H54 (cell line): ENCODE measurements at places on chromosomes 3 and 15.

DNA sequence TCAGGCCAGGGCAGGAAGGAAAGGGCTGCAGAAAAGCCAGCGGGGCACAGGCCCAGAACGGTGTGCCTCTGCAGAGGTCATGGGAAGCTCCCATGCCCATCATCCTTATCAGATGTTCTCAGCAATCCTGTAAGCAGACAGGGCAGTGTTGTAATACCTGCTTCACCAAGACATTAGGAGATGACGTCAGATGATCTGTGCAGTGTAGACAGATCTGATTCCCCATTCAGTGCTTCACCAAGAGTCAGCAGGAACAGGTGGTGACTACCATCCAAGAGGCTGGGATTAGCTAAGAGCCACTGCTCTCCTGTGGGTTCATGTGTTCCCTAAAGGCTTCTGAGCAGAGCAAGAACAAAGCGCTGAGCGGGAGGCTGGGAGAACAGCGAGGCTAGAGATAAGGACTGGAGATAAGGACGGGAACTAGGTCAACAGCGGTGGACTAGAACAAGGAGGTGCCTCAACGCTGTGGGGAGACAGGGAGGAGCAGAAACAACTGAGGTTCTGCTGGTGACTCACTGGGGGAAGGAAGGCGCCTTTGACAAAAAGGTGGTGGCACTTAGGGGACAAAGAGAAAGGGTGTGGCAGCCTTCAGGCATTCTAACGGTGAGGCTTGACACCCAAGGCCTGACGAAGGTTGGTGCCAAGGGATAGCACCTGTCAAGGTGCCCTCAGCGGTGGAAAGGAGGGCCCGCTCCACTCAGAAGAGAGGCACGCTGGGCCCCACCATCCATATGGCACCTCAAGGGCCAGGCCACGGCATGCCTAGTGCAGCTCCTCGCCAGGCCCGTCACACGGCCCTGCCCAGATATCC lies 28.4 kb downstream of the CCDC12 start:
- DNase-seq: no peak

DNA sequence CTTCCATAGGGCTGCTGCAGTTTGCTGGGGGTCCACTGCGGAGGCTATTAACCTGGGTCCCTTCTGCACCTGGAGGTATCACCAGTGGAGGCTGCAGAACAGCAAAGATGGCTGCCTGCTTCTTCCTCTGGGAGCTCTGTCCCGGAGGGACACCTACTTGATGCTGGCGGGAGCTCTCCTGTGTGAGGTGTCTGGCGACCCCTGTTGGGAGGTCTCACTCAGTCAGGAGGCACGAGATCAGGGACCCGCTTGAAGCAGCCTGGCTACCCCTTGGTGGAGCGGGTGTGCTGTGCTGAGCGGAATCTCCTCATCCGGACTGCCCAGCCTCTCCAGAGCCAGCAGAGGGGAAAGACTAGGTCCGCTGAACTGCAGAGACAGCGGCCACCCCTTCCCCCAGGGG lies 56.0 kb upstream of the CTXND1 start:
- no peak for DNase-seq

DNA sequence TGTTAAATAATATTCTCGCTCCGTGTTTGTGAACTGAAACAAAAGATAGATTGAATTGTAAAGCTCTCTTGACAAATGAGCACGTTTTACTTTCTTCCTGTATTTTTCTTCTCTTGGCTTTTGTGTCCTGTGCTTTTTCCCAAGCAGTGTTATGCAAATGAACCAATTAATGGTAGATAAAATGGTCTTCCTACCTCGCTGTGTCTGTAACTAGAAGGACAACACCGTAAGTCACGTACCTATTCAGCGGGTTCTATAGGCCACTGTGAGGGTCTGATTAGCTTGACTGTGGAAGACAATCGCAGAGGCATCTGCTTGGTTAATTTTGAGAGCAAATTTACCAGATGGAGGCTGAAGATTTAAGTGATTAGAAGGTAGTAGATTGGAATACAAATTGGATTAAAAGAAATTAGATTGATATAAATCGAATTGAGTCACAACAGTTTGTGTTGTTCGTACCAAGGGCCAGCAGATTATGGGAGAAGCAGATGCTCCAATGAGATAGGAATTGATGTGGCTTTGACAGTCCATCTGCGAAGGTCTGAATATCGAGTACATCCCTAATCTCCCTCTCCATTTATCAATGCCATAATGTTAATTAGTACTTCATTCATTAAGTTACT lies 40.2 kb downstream of the ROBO2 start:
- DNase-seq: no peak

- DNase-seq: peak; percentile 9
Observed at GRCh38 chr3:36843065-36844051, 79.0 kb upstream of the DCLK3 start.

GRCh38 chr3:188256758-188257157 lies 102.8 kb downstream of the LPP start:
- no peak for DNase-seq

GRCh38 chr3:45366290-45366689 lies 22.1 kb upstream of the LARS2 start:
- DNase-seq: no peak

- DNase-seq: no peak
Observed at GRCh38 chr3:105812194-105812586, 56.6 kb downstream of the CBLB start.

DNA sequence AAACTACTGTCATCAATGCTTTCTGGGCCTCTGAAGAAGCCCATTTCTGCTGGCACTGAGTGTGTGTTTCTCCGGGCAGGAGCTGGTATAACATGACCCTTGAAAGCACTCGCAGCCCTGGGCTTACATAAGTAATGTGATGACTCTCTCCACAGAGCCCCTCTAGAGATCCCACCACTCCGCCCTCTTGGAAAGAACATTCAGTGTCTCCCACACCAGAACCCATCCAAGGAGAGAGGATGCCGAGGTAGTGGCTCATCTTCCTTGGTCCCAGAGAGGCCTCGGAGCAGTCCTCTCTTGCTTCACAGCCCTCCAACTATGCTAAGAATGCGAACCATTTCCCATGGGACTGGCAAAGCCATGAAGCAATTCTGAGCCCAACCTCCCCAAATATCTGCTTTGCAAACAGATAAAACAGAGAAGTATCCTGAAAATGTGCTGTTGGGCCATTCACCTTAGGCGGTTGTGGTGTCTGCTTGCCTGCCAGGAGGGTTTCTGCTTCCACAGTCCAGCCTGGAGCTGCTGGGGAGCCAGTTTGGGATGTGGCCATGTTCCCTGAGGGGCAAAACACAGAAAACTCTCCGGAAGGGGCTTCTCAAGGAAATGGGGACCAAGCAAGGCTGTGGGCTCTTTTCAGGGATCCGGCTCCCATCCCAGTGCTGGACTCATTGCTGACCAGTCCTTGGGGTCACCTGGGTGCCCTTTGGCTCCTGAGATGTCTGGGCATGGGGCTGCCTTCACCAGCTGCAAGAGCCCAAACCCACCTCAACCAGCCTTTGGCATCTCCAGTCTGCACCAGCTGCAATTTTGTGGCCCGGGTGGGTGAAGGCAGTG lies 47.3 kb downstream of the AMOTL2 start:
- DNase-seq: no peak

DNA sequence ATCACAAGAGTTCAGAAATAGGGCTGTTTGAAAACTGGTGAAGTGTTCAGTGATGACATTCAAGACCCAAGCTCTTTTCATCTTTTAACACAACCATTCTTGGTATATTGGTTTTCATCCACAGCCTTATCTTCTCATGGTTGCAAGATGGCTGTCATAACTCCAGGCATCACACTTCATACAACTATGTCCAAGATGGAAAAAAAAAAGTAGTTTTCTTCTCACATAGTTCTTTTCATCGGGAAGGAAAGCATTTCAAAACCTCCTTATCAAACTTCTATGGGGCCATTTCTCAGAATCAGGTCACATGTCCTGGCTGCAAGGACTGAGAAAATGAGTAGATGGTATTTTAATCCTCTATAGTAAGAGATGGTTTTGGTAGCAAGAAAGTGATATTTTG lies 21.1 kb upstream of the MFSD1 start:
- DNase-seq: no peak

- DNase-seq: no peak
Observed at GRCh38 chr15:95227235-95227634, 995.9 kb downstream of the MCTP2 start.

DNA sequence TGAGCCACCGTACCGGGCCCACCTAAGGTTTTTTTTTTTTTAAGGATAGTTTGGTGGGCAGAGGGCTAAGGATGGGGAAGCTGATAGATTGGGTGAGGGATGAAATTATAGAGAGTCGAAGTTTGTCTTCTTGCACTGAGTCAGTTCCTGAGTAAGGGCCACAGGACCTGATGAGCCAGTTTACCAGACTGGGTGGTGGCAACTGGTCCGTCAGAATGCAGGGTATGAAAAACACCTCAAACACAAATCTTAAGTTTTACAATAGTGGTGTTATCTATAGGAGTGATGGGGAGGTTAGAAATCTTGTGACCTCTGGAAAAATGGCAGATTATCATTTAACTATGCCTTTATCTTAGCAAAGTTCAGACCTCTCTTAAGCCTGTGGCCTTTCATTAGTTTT lies 2.8 kb downstream of the ZNF860 start:
- no peak for DNase-seq

DNA sequence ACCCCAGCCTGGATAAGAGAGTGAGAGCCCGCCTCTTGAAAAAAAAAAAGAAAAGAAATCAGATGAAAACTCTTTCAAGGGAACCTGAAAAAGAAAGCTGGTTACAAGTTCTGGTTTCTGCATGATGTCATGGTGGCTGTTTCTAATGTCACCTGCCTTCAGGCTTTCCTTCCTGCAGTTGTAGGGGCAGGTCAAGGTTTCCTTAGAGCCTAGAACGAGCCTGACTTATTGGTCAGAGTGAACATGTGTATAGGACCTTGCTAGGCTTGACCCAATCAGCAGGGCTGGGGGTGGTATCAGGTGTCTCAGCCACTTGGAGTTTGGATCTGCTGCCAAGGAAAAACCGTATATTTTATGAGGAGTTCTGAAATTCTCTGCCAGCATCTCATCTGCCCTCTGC lies 3.8 kb downstream of the IVD start:
- no peak for DNase-seq

DNA sequence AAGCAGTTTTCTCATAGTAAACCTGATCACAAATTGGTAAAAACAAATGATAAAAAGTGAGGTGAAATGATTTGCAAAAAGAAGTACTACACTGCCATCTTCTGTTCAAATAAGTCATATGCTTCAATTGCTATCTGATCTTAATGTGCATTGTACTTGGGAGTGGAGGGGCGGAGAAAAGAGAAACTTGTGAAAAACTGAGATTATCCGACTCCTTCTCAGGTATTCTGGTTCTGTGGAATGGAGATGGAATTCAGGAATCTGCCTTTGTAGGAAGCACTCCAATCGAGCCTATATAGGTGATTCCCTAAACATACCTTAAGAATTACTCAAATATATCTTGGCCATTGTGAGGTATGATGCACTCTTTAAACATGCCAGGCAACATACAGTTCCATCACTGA lies 180.6 kb downstream of the CHL1 start:
- no peak for DNase-seq

- no peak for DNase-seq
Observed at GRCh38 chr3:165193366-165194254, 2.6 kb downstream of the SLITRK3 start.

- DNase-seq: no peak
Observed at GRCh38 chr15:37372064-37372463, 271.7 kb upstream of the MEIS2 start.

GRCh38 chr15:87777054-87777561 lies 479.4 kb downstream of the NTRK3 start:
- DNase-seq: peak; percentile 20

- DNase-seq: no peak
Observed at GRCh38 chr3:88117683-88118082, 32.1 kb upstream of the C3orf38 start.

GRCh38 chr3:166580561-166580960 lies 743.3 kb upstream of the BCHE start:
- no peak for DNase-seq

GRCh38 chr3:181753391-181753790 lies 41.7 kb downstream of the SOX2 start:
- no peak for DNase-seq

DNA sequence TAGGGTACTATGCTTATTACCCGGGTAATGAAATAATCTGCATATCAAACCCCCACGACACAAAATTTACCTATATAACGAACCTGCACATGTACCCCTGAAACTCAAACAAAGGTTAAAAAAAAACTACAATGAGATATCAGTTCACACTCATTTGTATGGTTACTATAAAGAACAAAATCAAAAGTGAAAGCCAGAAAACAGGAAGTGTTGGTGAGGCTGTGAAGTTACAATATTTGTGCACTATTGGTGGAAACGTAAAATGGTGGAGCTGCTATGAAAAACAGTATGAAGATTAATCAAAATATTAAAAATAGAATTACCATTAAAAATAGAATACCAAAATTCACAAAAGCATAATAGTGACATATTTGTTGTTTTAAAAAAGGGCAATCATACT lies 128.9 kb downstream of the ZIC1 start:
- no peak for DNase-seq

DNA sequence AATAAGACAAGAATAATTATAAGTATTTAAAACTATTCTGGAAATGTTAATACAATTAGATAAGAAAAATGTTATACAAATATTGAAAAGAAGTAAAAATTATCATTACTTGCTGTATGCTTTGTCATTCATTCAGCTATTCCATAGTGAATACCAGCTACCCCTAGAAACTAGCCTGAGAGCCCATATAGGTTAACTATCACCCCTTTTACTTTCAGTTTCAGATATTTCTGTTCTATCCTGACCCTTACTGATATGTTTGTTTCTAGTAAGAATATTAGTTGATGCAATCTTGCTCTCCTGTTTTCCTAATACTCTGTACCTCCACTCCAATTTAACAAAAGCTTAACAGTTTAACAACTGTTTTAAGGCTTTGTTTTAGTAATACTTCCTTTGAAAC lies 31.6 kb downstream of the FAM227B start:
- no peak for DNase-seq

- no peak for DNase-seq
Observed at GRCh38 chr3:63096248-63097058, 181.7 kb upstream of the SYNPR start.

DNA sequence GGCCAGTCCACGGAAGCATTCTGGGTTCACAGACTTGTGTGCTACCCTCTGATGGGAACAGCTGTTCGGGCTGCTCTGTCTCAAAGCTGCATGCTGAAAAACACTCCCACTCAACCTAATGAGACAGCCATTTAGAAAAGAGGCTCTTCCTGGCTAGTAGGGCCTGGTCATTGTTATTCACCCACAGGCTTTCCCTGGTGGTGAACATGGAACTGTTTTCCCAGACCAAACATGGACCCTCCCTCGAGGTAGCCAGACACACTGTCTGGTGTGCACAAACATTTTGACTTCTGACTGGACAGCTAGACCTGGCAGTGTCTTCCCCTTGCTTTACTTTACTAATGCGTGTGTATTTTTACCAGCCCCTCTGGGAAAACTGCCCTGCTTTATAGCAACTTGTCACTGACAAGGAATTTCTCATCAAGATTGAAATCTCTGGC lies 39.0 kb downstream of the MECOM start:
- no peak for DNase-seq
